ENCODE measurements at places on chromosomes 5 and 9. TPM values are rescaled to one million over a fixed set of nuclear protein-coding genes. Genes with fewer than 3 reads are reported as not detected.

DBH gene
- total RNA-seq = not detected

DNA sequence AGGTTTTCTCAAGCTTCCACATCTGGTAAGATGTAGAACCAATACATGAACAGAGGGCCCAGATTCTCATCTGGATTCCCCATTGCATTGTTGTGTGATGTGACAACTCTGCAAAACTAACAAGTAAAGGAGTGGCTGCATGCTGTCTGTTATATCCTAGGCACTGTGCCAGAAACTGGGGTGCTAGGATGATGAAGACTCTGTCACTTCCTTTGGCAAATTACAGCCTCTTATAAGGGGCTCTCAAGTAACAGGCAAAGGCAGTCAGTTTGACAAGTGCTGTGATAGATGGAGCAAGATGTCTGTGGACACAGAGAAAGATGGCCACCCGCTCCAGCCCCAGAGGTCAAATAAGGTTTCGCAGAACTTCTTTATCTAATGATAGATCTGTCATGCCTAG is 115.7 kb downstream of the PAPPA start:
- DNase-seq = peak; percentile 11

DNA sequence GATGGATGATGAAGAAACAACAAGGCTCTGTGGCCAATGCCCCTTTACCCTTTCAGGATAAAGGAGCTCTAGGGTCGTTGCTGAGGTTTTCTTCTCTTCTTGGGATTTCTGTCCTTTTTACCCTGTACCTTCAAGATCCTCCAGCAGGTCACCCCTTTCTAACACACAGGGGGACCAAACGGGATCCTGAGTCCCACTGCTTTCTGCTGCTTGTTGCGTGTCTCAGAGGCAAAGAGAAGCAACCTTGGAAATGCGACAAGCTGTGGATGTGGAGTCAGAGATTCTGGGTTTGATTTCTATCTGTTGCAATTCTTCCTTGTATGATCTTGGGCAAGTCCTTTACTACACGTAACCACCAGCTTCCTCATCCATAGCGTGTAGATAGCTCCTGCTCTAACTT is 20.5 kb downstream of the GLRA1 start:
- DNase-seq = no peak

DNA sequence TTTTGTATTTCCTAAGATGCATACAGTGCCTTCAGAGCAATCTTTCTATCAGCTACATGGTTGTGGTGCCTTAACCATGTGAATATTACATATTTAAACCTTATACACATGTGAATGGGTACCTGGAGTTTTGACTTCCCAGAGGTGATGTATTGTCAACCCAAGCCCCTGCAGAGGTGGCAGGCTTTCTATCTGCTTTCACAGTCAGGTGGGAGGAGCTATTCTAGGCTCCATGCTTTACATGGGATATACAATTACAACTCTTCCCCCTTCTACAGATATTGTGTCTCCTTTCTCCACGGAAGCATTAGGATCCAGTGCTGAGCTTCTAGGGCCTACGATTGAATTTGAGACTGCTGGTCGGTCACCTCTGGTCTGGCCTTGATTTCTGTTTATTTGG is 89.8 kb upstream of the TUT7 start:
- DNase-seq = no peak
